IPS DF 6.9 (cell line): ENCODE measurements at places on chromosomes 5 and 9.

DNA sequence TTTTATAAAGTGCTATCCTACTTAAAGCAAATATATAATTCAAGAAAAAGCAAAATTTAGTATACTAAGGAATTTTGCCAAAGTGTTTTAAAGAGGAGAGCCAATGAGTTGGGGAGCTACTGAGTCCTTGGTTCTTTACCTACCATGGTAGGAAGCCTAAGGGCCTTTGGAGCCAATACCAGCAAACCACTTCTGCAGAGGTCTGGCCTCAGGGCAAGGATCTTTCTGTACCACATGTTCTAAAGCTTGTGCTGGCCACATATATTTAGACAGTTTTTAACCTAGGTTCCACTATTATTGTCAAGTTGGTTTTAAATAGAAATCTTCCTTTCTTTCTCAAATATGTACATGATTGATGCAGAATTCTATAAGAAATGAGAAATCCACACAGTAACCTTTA is 172.3 kb upstream of the NREP start:
- H3K36me3 ChIP-seq, result no peaks in the 10 kb centered on the region
- no peaks in the 10 kb centered on the region for H3K27me3 ChIP-seq
- no peak overlapping the region for H3K27ac ChIP-seq
- H3K4me1 ChIP-seq, result no peaks in the 10 kb centered on the region
- DNase-seq, result no peak
- H3K4me3 ChIP-seq, result no peak overlapping the region

DNA sequence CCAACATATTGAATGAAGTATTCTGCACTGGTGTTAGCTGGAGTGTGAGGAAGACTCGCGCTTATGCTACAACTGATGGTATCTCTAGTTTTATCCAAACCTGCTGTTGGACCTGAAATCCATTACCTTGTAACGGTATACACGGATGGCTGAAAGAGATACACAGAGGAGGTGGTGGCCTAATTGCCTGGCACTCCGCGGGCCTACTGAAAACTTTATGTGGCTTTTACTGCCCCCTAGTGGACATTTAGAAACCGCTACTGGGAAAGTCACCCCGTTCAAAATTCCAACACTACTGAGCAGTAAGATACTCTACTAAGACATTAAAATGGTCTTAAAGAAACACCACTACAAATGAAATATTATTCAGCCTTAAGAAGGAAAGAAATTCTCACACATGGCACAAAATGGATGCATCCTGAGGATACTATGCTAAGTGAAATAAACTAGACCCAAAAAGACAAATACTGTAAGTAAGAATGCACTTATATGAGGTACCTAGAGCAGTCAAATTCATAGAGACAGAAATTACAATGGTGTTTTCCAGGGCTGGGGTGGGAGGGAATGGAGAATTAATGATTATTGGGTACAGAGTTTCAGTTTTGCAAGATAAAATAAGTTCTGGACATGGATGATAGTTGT is 100.4 kb downstream of the TTLL11 start:
- H3K4me3 ChIP-seq, result no peak overlapping the region
- H3K36me3 ChIP-seq, result no peaks in the 10 kb centered on the region
- H3K4me1 ChIP-seq, result no peaks in the 10 kb centered on the region
- peak; percentile 63 for DNase-seq
- H3K27me3 ChIP-seq, result no peaks in the 10 kb centered on the region
- H3K27ac ChIP-seq, result no peak overlapping the region

GRCh38 chr5:73542020-73542419 is 23.4 kb downstream of the ANKRA2 start:
- H3K27me3 ChIP-seq, result no peaks in the 10 kb centered on the region
- no peaks in the 10 kb centered on the region for H3K36me3 ChIP-seq
- no peak overlapping the region for H3K4me3 ChIP-seq
- H3K27ac ChIP-seq, result no peak overlapping the region
- H3K4me1 ChIP-seq, result peaks cover under 1% of the 10 kb centered on the region; the same call in 1 of the 2 replicates
- DNase-seq, result no peak

DNA sequence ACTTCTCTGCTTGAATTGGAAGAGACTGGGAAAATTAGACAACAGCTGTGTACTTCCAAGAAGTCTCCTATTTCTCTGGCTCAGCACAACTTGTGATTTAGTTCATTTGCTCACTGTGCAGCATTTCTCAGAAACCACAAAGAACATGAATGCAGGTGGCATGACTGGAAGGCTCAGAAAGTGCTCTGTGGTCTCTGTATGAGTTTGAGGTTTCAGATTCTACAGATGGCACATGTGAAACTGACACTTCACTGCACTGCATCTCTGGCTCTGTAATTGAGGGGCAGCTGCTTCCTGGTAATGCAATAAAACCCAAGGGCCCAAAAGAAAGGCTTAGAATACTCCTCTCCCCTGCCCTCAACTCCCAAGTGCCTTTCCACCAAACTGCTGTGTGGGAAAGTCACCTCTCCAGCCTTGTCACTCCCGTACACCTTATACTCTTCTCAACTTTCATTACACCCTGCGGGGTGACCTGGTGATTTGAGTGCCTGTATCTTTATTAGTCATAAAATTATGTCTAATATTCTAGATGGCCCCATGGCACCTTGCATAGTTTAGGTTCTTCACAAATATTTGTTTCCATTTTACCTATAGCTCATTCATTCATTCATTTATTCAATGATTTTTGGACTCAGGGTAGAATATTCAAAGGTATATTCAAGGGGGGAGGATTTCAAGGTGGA is 82.5 kb downstream of the ESM1 start:
- no peaks in the 10 kb centered on the region for H3K4me1 ChIP-seq
- H3K27me3 ChIP-seq, result no peaks in the 10 kb centered on the region
- H3K36me3 ChIP-seq, result no peaks in the 10 kb centered on the region
- no peak overlapping the region for H3K27ac ChIP-seq

DNA sequence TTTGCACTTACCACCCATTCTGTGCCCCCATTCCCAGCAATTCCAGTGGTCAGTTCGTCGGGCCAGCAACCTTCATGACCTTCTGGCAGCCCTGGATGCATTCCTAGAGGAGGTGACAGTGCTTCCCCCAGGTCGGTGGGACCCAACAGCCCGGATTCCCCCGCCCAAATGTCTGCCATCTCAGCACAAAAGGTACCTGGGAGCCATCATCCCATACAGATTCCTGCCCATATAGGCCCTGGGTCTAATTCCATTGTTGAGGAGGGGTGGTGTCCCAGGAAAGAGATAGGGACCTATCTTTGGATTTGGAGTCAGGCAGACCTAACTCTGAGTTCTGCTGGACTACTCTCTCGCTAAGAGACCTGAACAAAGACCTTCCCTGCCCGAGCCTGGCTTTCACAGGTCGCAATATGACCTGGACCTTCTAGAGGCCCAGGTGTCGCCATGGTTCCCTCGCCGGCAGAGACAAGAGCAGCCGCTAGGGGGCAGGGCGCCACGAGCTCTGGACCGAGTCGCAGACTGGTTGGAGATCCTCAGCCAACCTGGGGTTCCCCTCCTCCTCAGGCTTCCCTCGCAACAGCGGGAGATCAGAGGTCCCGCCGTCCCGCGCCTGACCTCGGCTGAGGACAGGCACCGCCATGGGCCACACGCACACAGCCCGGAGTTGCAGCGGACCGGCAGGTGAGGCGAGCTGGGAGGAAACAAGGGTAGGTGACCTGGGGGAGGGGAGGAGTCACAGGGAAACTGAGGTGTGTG is 3.1 kb downstream of the SLC4A9 start:
- no peaks in the 10 kb centered on the region for H3K27me3 ChIP-seq
- peak; percentile 73 for DNase-seq
- H3K27ac ChIP-seq, result no peak overlapping the region

GRCh38 chr5:13921578-13921977 is 22.9 kb downstream of the DNAH5 start:
- no peaks in the 10 kb centered on the region for H3K36me3 ChIP-seq
- H3K4me3 ChIP-seq, result no peak overlapping the region
- H3K27ac ChIP-seq, result no peak overlapping the region
- DNase-seq, result no peak
- H3K4me1 ChIP-seq, result no peaks in the 10 kb centered on the region

DNA sequence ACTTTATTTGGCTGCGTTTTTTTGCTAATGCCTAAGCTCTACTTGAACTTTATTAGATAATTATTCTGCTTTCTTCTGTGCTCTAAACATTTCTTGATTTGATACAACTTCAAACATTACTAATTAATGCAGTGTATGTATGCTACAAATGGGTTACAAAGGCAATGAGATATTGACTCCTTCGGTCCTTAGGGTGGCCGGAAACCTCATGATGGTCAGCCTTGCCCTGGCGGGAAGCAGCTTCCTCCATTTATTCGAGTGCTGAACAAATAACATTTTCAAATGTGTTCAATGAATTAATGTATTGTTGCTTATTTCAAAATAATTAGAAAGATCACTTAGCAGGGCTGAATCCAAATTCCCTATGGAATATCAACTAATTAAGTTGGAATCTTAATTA is 3.9 kb upstream of the LNPEP start:
- DNase-seq, result no peak
- no peak overlapping the region for H3K27ac ChIP-seq
- H3K36me3 ChIP-seq, result no peaks in the 10 kb centered on the region

DNA sequence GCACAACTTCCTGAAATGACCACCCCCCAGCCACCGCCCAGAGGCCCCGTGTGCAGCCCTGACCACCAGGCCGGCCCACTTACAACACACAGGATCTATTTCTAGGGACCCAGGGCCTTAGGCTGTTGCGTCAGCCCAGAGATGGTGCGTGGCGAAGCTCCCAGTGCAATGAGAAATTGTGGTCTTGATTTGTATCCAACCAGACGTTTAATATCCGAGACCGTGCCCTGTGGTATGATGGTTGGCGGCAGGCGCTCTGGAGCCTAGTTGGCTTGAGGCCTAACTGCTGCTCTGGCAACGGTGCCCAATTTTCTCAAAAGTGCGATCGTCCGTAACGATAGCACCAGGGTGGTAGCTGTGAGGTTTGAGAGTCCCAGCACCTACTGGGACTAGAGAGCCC is 32.6 kb upstream of the SLC6A19 start:
- H3K4me1 ChIP-seq, result 0 out of 2 replicates have a peak, but pooled peaks cover 1% of the 10 kb centered on the region
- DNase-seq, result no peak
- H3K36me3 ChIP-seq, result no peaks in the 10 kb centered on the region
- H3K27me3 ChIP-seq, result no peaks in the 10 kb centered on the region
- H3K27ac ChIP-seq, result no peak overlapping the region

DNA sequence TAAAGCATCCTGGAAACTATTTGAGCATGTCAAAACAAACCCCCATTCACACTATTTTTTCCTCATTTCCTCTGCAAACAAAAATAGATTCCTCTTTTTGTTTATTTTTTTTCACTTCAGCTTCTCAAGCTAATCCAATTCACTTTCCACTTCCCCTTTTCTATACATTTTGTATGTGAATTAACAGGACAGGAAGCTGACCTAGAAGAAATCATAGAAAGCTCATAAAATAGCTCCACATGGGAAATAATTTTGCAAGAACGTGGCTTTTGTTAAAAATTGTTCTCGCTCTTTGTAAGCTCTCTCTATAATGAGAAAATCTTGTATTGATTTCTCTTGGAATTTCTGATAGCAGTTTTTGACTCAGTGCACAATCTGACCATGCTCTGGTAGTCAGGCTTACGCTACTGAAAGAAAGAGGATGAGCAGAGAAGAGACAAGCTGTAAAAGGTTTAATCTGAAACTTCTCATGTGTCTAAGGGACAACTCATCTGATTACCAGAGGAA is 215.8 kb downstream of the ADAMTS12 start:
- H3K4me1 ChIP-seq, result no peaks in the 10 kb centered on the region
- no peaks in the 10 kb centered on the region for H3K36me3 ChIP-seq
- no peak overlapping the region for H3K27ac ChIP-seq
- no peaks in the 10 kb centered on the region for H3K27me3 ChIP-seq

DNA sequence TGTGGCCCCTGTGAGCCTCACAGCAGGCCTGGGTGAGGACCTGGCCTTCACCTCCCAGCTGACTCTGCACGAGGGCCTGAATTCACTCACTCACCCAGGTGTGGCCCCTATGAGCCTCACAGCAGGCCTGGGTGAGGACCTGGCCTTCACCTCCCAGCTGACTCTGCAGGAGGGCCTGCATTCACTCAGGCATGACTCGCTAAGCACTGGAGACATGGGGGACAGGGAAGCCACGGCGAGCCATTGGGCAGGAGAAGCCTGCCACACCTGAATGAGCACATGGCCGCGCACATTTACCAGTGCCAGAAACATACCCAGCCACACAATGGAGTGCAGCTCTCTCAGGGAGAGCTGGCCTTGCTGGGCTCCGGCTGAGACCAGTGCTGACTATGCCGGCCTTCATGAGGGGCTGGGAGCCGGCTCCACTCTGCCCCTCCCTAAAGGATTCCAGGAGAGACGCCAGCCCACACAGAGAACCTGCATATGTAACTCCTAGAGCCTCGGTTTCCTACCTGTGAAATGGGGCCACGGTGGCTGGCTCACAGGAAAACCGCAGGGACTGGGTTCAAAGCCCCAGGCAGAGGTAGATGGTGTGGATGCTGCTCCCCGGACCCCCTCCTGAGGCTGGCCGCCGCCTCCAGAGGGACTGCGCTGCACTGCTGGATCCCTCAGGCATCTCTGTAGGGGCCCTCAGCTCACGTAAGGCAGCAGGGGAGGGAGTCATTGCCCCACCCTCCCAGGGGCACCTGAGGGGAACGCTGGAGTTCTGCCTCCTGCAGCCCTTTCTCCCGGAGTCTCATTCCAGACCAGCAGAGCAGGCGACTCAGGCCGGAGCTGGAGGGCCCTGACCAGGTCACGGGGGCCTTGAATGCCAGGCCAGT is 7.2 kb downstream of the ADAMTS2 start:
- H3K36me3 ChIP-seq, result no peaks in the 10 kb centered on the region
- H3K27me3 ChIP-seq, result peaks cover 3% of the 10 kb centered on the region
- H3K4me3 ChIP-seq, result no peak overlapping the region
- H3K27ac ChIP-seq, result no peak overlapping the region
- DNase-seq, result no peak

DNA sequence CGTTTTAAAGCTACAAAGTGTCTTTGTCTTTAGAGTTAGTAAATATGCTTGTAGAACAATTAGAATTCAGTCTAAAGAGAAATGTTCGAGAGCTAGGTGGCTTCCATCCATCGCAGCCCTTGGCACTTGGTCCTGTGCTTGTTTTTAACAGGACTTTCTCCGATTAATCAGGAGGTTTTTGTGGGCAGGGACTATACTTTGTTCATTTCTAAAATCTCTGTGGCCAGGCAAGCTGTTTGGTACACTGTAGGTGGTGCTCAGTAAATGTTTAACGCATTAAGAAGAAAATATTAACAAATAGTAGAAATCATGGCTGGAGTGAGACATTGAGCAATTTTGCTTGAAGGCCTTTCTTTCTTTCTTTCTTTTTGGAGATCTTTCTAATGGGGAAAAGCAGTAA is 20.8 kb downstream of the AGXT2 start:
- DNase-seq, result no peak
- no peaks in the 10 kb centered on the region for H3K36me3 ChIP-seq
- H3K4me3 ChIP-seq, result no peak overlapping the region
- no peaks in the 10 kb centered on the region for H3K4me1 ChIP-seq
- no peak overlapping the region for H3K27ac ChIP-seq
- H3K27me3 ChIP-seq, result no peaks in the 10 kb centered on the region

GRCh38 chr5:30811298-30811697 is 382.2 kb upstream of the CDH6 start:
- no peak for DNase-seq
- H3K4me3 ChIP-seq, result no peak overlapping the region
- no peaks in the 10 kb centered on the region for H3K4me1 ChIP-seq
- H3K36me3 ChIP-seq, result no peaks in the 10 kb centered on the region
- no peaks in the 10 kb centered on the region for H3K27me3 ChIP-seq

GRCh38 chr5:107023732-107024131 is 647.0 kb downstream of the EFNA5 start:
- H3K36me3 ChIP-seq, result no peaks in the 10 kb centered on the region
- no peaks in the 10 kb centered on the region for H3K27me3 ChIP-seq
- no peak for DNase-seq
- H3K4me3 ChIP-seq, result no peak overlapping the region
- H3K4me1 ChIP-seq, result no peaks in the 10 kb centered on the region
- H3K27ac ChIP-seq, result no peak overlapping the region
